NCI-H446 (cell line): ENCODE measurements at places on chromosomes 11 and 22.

DNA sequence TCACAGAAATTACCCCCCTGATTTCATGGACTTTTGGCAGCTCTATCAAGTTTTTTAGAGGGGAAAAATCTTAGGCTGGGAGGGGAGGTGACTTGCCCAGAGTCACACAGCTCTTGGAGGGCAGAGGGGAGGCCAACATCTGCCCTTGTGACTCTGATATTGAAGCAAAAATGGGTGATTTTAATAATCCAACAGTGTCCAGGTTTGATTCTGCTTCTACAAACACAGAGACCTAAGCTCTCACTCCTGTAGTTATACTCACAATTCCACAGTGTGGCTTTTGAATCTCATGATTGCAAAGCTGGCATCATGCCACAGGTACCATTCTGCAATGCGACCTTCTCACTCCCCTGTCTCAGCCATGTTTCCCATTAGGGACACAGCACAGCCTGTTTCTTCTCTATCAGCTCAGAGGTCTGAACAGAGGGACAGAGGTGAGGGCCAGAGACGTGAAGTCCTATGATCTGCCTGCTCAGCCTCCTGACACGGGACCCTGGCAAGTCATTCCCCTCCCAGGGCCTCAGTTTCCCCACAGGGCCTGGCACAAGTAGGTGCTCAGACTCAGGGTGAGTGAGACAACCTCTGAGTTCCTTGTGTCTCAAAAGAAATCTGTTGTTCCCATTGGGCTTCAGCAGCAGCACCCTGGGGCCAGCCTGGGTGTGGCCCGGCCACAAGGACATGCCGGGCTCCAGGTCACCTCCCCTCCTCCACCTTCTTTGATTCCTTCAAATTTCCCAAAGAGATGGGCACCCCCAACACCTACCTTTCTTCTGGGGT lies 766 bp downstream of the APOL2 start:
- no peak for DNase-seq

GRCh38 chr11:93652161-93652597 lies 9.3 kb upstream of the CEP295 start:
- peak; percentile 53 for DNase-seq

DNA sequence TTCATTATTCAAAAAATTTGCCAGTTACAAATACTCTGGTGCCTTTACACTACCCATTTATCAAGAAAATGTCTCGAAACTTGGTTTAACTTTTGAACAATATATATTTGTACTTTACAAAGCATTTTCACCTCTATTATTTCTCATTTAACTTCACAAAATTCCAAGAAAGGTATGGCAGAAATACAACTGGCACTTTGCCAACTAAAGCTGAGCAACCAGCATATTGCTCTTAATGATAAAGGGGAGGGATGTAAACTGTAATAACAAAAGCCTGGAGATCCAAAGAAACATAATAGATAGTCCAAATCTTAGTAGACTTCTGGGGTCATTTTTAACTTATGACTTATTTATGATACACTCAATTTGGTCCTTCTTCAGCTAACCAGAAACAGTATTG lies 7.7 kb downstream of the PITPNB start:
- no peak for DNase-seq

DNA sequence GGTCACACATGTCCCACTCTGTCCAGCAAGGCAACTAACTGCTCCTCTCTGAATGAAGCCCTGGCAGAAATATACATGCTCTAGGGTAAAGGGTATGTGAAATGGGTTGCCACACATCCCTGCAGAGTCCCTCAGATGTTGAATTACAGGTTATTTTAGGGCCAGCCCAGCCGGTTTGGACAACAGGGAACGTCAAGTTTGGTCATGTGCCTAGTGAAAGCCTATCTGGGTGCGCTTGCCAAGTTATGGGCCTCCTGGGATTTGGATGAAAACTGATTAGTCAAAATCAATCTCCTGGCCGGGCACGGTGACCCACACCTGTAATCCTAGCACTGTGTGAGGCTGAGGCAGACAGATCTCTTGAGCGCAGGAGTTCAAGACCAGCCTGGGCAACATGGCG lies 10.4 kb downstream of the AP1B1 start:
- no peak for DNase-seq

DNA sequence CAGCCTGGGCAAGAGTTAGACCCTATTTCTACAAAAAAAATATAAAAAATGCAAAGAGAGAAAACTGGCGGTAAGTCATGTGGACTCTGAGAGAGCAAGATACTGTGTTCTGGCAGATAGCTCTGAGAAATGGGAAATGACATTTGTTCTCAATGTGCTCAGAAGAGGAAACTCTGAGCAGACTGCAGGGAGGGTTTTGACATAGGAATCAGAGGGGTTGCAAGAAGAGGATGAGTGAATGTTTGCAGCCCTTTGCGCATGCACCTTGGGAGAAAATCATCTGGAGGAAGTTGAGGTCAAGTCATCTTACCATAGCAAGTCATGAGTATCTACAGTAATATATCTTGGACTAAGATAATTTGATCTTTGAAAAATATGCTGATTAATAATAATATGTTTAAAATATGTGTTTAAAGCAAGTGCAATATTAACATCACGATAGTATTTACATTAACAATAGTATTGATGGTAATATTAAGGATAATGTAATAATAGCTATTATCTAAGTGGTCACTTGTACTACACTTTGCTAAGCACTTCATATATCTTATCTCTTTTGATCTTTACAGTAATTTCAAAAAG lies 2.6 kb downstream of the ACER3 start:
- no peak for DNase-seq

DNA sequence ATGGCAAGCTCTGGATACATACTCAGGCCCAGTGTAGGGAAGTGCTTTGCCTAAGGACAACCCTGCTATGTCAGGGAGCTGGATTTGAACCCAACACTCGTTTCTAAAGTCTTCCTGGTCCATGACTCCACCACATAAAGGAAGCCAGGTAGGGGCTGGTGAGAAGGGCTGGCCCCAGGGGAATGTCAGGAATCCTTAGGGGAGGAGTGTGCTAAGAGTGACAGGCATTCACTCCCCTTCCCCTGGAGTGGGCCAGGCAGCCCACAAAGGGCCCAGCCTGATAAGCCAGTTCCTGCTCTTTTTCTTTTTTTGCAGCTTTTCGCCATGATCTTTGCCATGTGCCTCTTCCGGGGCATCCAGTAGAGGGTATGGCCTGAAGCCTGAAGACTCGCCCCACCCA lies 21.9 kb downstream of the TP53I11 start:
- no peak for DNase-seq

- no peak for DNase-seq
Measured at GRCh38 chr11:113082341-113082955, 121.2 kb downstream of the NCAM1 start.

DNA sequence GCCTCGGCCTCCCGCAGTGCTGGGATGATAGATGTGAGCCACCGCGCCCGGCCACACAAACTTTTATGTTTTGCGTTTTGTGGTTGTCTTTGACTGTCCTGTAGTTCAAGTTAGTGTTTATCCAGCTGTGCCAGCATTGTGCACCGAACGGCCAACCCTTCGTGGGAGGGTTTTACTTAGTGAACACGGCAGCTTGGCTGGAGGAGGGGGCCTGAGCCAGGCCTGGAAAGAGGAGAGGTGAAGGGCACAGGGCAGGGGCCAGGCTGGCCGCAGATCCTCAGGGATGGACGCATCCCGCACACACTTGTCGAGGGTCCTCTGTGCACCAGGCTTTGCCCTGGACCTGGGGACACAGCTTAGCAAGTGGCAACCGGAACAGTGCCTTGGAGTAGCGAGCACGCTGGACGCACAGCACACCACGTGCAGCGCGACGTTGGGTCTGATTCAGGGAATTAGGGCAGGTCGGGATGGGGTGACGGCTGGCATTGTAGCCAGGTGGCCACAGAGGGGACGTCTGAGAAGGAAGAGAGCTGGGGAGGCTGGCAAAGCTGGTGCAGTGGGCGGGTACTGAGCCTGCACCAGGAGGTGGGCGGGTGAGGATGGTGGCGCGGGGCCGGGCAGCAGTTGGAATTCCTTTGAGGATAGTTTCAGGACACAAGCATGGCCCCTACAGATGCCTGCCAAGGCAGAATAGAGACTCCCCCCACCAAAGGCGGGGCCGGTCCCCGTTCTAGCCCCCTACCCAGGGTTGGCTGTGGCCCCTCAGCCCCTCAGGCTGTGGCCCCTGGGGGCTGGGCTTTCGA lies 13.4 kb downstream of the EPS8L2 start:
- no peak for DNase-seq

DNA sequence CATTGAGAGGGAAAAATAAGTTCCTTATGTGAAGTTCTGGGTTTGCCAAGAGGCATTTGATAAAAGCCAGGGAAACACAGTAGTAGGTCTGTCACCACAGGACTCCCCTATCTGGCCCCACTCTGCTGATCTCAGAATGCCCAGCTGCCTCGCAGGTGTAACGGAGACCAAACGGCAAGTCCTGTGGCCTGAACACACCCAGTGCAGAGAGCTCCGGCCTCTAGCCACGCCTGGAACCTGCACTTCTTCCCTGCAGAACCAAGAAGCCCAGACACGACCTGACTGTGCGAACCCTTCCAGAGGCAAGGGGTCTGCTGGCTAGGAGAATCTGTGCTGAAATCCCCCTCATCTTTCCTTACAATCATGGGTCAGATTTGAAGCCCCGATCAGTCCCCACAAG lies 432.8 kb upstream of the B3GAT1 start:
- DNase-seq, result no peak

GRCh38 chr11:721741-722345 lies 15.8 kb downstream of the EPS8L2 start:
- DNase-seq, result no peak

- DNase-seq, result no peak
Measured at GRCh38 chr11:67309166-67309565, 5.8 kb downstream of the SSH3 start.

GRCh38 chr22:35128637-35129036 lies 62.7 kb downstream of the ISX start:
- no peak for DNase-seq

DNA sequence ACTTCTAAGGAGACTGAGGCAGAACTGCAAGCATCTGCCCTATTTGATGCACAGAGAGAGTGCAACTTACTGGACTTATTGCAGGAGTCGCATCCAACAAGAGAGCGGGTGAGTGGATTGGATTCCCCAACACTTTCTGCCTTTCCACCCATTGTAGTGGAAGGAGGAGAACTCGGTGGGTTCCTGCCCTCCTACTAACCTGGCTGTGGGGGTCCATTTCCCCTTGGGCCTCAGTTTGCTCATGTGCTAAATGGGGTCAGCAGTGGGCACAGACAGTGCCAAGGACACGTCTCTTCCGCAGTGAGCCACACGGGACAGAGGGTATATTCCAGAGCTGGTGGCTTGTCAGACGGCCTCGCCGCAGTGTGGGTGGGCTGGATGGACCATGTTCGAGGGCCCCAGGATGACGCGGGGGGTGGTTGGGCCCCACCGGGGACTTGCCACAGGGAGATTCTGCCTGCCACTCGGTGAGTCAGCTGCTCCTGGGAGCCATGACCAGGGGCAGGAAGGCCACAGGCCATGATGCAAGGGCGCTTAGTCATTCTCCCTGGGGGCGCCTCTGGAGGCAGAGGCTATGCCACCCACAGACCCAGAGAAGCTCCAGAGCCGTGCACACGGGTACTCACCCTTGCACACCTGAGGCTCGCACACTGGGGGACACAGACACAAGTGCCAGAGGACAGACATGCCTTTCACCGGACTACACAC lies 8.2 kb downstream of the ALX4 start:
- DNase-seq, result no peak

DNA sequence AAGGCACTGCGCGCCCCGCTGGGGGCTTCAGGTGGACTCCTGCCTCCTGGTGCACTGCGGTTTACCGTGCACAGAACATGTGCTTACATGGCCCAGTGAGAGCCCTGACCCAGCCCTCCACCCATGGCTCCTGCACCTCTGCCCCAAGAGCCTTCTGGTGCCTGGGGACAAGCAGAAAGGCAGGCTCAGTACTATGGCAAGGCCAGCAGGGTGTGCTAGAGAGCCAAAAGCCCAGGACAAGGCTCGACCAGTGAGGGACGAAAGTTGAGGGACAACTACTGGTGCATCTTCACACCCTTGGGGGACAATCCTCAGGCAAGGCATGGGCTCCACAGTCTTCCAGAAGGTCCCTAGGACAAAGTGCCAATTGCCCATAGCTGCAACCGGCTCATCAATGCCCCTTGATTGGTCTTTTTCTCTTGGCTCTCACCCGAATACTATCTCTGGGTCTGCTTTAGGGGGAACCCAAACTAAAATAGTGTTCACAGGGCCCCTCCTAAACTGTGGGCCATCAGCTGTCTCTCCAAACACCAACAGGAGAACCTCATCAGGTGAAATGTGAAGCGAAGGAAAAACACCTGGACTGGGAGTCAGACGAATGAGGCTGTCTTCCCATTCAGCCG lies 13.5 kb downstream of the PGA5 start:
- DNase-seq, result peak; percentile 46

DNA sequence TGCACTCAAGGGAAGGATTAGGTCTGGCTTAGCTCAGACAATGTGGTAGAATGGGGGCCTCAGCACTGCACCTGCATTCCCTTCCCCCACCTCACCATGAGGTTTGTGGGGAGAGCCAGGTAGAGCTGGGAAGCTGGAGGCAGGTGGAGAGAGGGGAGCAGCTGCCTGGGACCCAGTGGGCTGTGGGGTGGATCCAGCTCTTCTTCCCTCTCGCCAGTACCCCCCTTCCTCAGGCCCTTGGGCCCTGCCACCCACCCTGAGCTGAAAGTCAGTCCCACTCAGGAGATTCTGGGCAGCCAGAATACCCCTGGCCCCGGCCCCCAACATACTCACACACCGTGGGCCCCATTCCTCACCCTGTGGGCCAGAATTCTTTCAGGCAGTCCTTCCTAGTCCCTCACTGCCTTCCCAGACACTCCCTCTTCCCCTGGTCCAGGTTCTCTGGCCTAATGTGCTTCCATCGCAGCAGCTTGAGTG lies 3.1 kb upstream of the POLD4 start:
- DNase-seq, result no peak

DNA sequence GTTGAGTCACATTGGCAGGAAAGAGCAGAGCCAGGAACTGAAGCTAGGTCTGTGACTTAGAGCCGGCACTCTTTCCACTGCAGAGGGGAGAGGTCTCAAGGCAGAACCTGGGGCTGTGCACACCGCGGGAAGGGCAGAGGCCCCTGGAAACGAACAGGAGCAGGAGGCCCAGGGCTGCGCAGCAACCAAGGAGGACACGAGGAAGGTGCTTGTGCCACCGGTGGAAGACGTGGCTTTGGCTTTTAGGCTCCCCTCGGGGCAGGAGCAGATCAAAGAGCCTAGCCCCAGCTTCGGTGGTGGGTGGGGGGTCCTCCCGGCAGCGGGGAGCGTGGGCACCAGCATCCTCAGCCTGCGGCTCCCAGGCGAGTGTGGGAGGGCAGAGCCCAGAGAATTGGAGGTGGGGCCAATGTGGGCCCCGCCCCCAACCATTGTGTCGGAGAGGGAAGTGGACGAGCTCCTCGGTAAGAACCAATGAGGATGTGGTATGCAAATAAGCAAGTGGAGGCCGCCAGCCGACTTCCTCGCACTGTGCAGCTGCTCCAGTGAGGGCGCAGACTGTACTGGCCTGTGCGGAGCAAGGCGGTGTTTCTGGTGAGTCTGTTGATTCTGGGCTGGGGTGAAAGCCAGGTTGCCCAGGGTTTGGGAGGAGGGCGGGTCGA lies at the start of gene CCDC116:
TSS of gene CCDC116 (plus strand) at position 524 of the 659 bp plus-strand sequence. CDS start 422 bp downstream, outside the sequence.
- DNase-seq, result peak; percentile 23
